ENCODE measurements at places on chromosomes 6 and 20.

- no peak for DNase-seq
These were observed 193.6 kb downstream of the EDN1 start for GRCh38 chr6:12483712-12484111.

DNA sequence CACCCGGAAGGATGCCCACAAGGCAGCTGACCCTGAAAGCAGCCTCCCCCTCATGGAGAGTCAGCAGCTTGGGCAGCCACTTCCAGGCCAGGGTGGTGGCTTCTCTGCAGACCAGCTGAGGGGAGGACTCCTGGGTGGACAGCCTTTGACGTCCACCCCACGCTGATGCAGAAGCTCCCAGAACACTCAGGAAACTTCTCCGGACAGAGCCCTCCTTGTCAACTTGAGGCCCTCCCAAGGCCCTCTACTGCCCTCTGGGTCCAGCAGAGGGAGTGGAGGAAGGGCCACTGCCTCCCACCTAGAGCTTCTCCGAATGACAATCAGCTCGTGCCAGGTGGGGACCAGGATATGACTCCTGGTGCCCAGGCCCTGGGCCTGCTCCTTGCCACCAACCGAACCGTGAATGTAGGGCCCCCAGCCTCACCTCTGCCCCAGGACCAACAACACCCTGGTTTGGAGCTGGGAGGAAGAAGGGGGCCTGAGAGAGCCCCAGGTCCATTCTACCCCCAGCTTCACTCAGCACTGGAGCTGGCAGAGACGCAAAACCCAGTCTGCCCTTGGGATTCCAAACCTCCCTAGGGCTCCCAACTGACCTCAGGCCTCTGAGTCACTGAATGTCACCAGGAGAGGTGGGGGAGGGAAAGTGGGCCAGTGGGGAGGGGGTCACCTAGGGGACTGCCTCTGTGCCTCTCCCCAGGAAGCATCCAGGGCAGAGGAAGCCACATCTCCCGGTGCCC lies 10.9 kb upstream of the SLC22A7 start:
- no peak for DNase-seq

- DNase-seq = no peak
These were observed 48.7 kb downstream of the RIN2 start for GRCh38 chr20:19806806-19807190.

DNA sequence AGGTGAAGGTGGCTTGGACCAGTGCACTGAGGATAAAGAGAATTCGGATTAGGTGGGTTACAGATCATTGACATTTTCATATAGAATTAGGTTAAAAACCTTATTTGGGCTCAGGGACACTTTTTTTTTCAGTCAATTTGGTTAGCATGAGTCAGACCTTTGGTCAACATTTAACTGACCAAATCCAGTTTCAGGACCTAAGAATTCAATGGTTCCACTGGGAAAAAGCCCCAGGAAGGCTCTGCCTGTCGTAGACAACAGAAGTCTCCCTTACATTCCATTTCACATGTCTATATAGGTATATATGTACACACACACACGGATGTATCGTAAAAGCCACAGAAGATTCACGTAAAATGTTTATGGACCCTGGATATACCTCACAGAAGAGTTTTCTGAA lies 184.2 kb upstream of the RREB1 start:
- no peak for DNase-seq

DNA sequence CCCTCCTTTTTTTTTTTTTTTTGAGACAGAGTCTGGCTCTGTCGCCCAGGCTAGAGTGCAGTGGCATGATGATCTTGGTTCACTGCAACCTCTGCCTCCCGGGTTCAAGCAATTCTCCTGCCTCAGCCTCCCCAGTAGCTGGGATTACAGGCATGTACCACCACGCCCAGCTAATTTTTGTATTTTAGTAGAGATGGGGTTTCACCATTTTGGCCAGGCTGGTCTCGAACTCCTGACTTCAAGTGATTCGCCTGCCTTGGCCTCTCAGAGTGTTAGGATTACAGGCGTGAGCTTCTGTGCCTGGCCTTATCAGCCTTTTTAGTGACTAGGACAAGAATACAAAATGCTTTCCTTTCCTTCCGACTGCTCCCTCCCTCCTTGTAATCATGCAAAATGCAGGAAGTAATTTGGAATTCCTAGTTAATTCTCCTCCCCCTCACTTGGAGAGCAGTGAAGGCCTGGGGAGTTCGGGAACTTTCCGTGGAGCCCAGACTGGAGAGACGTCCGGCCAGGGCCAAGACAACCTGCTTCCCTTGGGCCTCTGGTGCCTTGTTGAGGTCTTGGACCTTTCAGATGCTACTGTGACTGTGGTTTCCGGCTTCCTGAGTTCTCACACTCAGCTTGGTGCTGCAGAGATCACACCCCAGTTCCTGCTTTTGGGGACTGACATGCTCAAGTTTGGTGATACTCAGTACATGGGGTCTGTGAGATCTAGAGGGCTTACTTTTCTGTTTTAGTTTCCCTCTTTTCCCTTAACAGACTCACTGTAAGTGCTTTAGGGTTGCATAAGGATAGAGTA lies 3.9 kb upstream of the PHF20 start:
- DNase-seq = no peak

DNA sequence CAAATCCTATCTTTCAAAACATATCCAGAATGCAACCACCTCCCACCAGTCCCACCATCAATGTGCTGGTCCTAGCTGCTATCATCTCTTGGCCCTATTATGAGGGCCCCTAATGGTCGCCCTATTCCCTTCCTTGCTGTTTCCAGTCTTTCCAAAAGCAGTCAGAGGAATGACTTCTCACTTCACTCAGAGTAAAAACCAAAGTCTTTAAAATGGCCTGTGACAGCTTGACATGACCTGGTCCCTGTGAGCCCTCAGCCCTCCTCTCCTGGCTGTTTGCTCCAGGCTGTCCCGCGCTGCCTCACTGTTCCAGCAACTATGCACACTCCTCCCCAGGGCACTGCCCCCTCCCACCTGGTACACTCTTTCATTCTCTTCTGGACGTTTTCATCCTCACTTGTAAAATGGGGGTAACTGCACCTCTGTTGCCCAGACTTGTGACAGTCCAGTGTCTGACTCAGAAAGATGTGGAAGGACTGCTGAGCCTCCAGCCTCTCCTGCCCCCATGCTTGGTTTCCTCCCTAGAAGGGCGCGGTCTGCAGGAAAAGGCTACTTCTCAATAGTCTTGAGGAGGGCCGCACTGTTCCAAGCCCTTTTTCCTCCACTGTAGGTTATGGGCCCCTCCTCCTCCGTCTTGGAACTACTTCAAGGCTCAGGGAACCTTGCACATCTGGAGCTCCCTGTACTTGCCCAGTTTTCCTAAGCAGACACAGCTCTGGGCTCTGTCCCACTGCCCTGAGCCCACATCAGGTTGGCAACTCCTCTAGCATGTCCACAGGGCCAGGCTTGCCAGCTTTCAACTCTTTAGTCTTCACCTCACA lies 64.7 kb downstream of the MYH7B start:
- no peak for DNase-seq
